ENCODE measurements at places on chromosomes 2 and 18.

DNA sequence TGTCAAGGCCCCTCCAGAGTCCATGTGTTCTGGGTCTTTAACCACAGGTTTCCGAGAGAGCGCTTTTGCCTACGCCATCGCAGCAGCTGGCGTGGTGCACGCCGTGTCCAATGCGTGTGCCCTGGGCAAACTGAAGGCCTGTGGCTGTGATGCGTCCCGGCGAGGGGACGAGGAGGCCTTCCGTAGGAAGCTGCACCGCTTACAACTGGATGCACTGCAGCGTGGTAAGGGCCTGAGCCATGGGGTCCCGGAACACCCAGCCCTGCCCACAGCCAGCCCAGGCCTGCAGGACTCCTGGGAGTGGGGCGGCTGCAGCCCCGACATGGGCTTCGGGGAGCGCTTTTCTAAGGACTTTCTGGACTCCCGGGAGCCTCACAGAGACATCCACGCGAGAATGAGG lies 9.3 kb downstream of the WNT10A start:
- DNase-seq: no peak

- DNase-seq: no peak
These were observed 760 bp upstream of the CNOT11 start for GRCh38 chr2:101251844-101252407.

DNA sequence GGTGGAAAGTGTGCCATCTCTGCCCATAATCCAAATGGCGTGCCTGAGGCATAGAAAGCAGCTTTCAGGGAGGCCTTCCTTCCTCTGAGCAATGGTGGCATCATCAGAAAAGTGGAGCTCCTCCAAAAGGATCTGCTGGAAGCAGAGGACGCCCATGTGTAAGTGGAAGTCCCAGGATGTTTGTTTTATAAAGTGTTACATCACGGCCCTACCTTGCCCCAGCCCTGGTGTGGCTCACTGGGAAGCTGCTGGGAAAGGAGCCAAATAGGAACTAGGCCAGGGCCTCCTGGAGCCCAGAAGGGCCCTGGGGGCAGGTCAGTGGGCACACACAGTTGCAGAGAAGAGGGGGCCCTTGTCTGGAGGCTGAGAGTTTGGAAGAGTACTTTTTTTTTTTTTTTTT lies 4.2 kb upstream of the ODC1 start:
- DNase-seq: no peak

GRCh38 chr18:53153281-53153680 lies 813.3 kb downstream of the DCC start:
- no peak for DNase-seq

- no peak for DNase-seq
These were observed 16.3 kb downstream of the CDC42EP3 start for GRCh38 chr2:37654932-37655841.

DNA sequence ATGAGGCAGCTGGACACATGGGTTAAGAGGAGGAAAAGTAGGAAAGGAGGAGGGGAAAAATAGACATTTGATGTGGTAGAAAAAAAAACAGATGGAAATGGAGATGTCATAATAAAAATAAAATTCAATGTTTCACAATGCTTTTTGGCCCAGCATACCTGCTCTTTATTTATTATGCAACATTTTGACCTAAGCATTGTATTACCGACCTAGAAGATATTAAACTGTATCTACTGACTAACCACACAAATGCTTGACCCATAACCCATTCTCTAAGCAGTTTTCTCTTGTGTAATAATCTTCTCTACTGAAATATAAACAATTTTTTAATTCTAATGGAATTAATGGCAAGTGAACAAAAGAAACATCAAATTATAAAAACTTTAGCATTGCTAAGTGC lies 362.3 kb downstream of the FBXO15 start:
- DNase-seq: no peak

DNA sequence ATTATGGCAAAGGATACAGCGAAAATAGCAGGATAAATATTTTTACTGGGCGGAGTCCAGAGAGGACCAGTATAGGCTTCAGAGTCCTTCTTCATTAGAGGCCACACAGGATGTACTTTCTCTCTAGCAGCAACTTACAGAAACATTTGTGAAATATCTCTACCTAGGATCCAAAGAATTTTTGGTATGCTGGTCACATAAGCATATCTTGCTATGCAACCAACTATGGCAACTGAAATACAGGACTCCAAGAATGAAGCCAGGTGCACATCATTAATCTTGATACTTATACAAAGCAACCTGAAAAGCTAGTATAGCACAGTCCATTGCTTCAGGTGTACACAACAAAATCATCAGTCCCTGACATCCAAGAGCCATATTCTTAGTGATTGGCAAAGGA lies 59.1 kb upstream of the NABP1 start:
- DNase-seq: no peak

DNA sequence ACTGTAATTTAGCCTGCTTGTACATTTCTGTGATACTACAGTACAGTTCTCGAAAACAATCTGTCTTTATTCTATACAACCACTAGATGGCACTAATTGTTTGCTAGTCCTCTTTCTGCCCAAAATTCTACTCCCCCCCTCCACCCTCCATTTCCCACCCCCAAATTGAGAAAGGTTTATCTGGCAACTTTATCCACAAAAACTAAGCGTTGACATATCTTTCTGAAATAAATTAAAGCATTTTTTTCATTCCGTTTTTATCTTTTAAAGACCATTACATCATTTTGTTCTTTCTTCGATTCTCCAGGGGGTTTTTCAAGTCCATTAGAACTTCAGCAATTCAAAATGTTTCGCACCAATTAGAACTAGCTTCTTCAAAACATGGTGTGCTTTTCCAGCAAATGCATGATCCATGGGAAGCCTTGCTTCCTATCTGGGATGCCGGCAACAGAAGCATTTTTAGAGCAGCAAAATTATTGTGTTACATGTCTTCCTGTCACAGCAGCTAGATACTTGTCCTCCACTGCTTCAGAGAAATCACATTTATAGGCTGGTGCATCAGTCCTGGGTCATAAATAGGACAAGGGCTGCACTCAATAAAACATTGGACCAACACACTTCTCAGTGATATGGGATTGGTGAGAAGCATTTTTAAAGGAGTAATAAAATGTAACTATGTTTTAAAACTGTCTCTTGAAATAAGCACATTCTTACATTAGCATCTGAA lies 241.3 kb downstream of the PAX3 start:
- DNase-seq: peak; percentile 17

DNA sequence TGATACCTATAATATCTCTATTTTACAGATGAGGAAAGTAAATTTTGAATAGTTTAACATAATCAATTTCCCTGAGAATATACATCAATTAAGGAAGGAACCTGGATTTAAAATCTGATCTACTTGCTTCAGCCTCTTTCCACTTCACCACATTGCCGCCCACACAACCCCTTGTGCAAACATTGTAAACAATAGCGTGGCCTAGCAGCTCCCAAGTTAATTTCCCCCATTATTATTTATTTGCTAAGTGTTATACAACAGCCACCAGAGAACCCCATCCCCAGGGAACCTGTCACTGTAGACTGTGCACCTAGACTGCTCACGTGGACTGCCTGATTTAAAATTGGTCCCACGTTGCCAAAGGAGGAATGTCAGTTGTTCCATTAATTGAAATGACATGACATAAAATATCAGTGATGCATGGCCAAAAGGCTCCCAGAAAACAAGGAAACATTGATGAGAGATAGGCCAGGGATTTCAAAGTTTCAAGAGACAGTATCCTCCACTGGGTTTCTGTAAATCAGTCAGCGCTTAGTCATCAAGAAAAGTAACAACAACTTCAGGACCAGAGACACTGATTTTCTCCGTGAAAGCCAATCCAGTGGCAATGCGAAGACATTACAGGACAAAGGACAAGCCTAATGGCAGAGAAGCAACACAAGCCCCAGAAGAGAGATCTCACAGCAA lies 41.3 kb downstream of the SCG2 start:
- no peak for DNase-seq

DNA sequence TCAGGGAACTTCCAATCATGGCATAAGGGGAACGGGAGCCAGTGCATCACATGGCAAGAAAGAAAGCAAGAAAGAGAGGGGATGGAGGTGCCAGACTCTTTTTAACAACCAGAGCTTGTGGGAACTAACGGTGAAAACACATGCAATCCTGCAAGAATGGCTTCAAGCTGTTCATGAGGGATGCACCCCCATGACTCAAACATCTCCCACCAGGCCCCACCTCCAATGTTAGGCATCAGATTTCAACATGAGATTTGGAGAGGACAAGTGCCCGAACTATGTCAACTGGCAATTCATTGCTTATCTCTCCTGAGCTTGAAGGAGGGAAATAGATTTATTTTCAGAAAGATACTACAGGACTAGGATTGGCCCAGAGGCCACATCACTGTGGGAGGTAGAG lies 270.0 kb downstream of the SLC4A3 start:
- no peak for DNase-seq

- DNase-seq: peak; percentile 70
These were observed 201.8 kb downstream of the ZFP36L2 start for GRCh38 chr2:43024515-43025011.

- no peak for DNase-seq
These were observed 11.9 kb downstream of the GNLY start for GRCh38 chr2:85706063-85706462.

- DNase-seq: no peak
These were observed 61.7 kb upstream of the TEX51 start for GRCh38 chr2:126836761-126837679.

GRCh38 chr2:98898423-98898841 lies 37.6 kb downstream of the CRACDL start:
- no peak for DNase-seq
